ENCODE measurements at places on chromosomes 16 and 17. TPM values are rescaled to one million over a fixed set of nuclear protein-coding genes. Genes with fewer than 3 reads are reported as not detected.

GRCh38 chr16:84863481-84863814 is 43.7 kb downstream of the CRISPLD2 start:
- H3K36me3 ChIP-seq: peaks cover 3% of the 10 kb centered on the region
- H3K27me3 ChIP-seq: no peaks in the 10 kb centered on the region
- no peaks in the 10 kb centered on the region for H3K4me1 ChIP-seq
- DNase-seq: no peak
- H3K4me3 ChIP-seq: no peak overlapping the region
- H3K27ac ChIP-seq: no peak overlapping the region

DNA sequence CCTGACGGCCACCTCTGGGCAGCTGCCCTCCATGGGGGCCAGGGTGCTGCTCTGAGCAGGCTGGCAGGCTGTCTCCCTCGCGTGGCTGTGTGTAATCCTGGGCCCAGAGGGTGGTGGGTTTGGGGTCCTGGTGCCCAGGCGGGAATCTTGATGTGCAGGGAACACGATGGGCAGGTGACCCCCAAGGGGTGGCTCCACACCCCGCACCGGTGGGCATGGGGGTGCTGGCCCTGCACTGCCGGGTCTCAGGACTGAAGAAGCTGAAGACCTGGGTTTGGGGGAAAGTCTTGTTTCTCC is 8.6 kb downstream of the CHMP6 start:
- H3K4me1 ChIP-seq: peaks cover 24% of the 10 kb centered on the region
- no peaks in the 10 kb centered on the region for H3K36me3 ChIP-seq
- H3K4me3 ChIP-seq: no peak overlapping the region

DNA sequence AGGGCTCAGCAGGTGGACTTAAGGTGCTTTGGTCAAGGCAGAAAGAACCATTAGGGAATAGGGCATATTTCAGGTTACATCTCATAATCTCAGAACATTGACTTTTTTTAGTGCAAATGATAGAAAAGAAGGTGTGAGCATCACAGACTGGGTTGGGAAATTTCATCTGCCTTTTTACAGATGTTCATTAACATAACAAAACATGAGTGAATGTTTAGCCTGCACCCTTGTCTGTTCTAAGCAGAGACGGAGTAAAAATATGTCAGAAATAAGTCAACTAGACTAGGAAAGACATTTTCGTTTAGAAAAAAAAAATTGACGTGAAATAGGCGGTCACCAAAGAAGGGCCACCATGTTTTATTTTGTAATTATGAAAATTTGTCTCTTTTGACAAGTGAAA is 127.5 kb upstream of the CDH13 start:
- H3K36me3 ChIP-seq: no peaks in the 10 kb centered on the region
- H3K4me1 ChIP-seq: no peaks in the 10 kb centered on the region
- DNase-seq: no peak
- no peak overlapping the region for H3K27ac ChIP-seq
- H3K4me3 ChIP-seq: no peak overlapping the region

DNA sequence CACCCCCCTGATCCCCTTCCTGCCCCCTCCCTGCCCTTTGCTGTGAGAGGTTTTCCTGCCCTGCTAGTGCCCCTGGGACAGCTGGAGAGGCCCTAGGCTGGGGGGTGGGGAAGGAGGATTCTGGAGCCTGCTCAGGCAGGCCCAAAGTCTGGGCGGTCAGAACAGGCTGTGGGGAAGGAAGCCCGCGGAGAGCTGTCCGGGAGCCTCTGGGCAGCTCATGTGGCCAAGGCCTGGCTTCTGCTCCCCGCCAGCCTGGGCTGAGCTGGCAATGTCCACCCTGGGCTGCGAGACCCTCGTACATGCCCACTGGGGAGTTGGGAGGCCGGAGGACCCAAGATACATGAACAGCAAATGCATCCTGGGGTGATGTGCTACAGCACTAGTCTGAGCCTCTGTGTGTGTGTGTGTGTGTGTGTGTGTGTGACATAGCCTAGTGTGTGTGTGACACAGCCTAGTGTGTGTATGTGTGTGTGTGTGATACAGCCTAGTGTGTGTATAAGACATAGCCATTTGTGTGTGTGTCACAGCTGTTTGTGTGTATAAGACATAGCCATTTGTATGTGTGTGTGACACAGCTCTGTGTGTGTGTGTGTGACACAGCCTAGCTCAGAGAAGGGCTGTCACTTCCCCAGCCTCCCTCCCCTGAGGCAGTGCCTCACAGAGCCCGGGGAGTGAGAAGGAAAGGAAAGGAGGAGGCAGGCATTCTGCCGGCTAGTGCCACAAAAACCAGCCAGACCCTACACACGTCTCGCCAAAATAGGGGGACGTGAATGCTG is 201.4 kb upstream of the CIBAR2 start:
- H3K36me3 ChIP-seq: no peaks in the 10 kb centered on the region
- H3K4me3 ChIP-seq: no peak overlapping the region
- peaks cover 2% of the 10 kb centered on the region for H3K27me3 ChIP-seq

GRCh38 chr16:24463196-24463945 is 76.0 kb upstream of the RBBP6 start:
- no peak for DNase-seq
- H3K27ac ChIP-seq: no peak overlapping the region
- H3K4me1 ChIP-seq: no peaks in the 10 kb centered on the region
- no peaks in the 10 kb centered on the region for H3K36me3 ChIP-seq
- H3K27me3 ChIP-seq: no peaks in the 10 kb centered on the region

- H3K36me3 ChIP-seq: peaks cover 4% of the 10 kb centered on the region
- H3K27ac ChIP-seq: no peak overlapping the region
- H3K27me3 ChIP-seq: no peaks in the 10 kb centered on the region
Measured at GRCh38 chr17:70171159-70171558, 1.8 kb downstream of the KCNJ2 start.

GRCh38 chr16:25874196-25874595 is 182.4 kb downstream of the HS3ST4 start:
- H3K36me3 ChIP-seq: no peaks in the 10 kb centered on the region
- no peaks in the 10 kb centered on the region for H3K27me3 ChIP-seq
- no peaks in the 10 kb centered on the region for H3K4me1 ChIP-seq
- no peak overlapping the region for H3K4me3 ChIP-seq
- no peak overlapping the region for H3K27ac ChIP-seq

DNA sequence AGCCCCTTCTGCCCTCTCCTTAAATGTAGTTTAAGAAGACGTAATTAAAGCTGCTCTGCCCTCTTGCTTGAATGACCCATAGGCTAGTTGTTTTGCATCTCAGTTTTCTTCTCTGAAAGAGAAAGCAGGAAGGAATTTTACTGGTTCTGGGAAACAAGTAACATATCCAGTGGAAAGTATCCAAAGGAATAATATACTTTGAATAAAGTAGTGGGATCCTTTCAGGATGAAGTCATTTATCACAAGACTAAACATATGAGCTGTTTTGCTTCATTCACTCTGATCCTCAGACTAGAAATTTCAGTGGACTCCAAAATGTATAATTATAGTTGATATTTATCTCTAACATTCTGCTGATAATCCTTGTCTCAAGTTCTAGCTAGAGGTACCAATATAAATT is 1297.6 kb upstream of the GOT2 start:
- H3K27ac ChIP-seq: peak overlapping the region; percentile 10
- H3K4me3 ChIP-seq: no peak overlapping the region
- peak; percentile 55 for DNase-seq
- no peaks in the 10 kb centered on the region for H3K4me1 ChIP-seq
- H3K36me3 ChIP-seq: no peaks in the 10 kb centered on the region

DNA sequence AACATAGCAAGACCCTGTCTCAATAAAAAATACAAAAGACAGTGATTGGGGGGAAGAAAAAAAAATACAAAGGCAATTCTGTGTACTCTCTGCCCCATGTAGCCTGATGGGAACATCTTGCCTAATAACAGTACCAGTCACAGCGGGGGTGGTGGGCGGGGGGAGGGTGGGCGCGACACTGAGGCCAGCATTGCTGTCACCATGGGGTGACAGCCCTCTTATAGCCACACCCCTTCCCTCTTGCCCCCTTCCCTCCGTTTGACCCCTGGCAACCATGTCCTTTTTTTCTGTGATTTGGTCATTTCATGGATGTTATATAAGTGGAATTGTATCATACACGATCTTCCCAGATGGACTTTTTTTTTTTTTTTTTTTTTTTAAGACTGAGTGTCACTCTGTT is 80.9 kb downstream of the DNAH17 start:
- no peak overlapping the region for H3K4me3 ChIP-seq
- H3K36me3 ChIP-seq: no peaks in the 10 kb centered on the region
- DNase-seq: no peak
- no peak overlapping the region for H3K27ac ChIP-seq
- H3K4me1 ChIP-seq: no peaks in the 10 kb centered on the region

GRCh38 chr17:31917065-31917529 is 15.6 kb upstream of the UTP6 start:
- H3K27ac ChIP-seq: no peak overlapping the region
- H3K36me3 ChIP-seq: no peaks in the 10 kb centered on the region
- no peak for DNase-seq

GRCh38 chr16:1132431-1132830 is 20.5 kb upstream of the CACNA1H start:
- H3K27me3 ChIP-seq: no peaks in the 10 kb centered on the region
- no peak overlapping the region for H3K27ac ChIP-seq
- H3K4me1 ChIP-seq: no peaks in the 10 kb centered on the region
- DNase-seq: no peak

DNA sequence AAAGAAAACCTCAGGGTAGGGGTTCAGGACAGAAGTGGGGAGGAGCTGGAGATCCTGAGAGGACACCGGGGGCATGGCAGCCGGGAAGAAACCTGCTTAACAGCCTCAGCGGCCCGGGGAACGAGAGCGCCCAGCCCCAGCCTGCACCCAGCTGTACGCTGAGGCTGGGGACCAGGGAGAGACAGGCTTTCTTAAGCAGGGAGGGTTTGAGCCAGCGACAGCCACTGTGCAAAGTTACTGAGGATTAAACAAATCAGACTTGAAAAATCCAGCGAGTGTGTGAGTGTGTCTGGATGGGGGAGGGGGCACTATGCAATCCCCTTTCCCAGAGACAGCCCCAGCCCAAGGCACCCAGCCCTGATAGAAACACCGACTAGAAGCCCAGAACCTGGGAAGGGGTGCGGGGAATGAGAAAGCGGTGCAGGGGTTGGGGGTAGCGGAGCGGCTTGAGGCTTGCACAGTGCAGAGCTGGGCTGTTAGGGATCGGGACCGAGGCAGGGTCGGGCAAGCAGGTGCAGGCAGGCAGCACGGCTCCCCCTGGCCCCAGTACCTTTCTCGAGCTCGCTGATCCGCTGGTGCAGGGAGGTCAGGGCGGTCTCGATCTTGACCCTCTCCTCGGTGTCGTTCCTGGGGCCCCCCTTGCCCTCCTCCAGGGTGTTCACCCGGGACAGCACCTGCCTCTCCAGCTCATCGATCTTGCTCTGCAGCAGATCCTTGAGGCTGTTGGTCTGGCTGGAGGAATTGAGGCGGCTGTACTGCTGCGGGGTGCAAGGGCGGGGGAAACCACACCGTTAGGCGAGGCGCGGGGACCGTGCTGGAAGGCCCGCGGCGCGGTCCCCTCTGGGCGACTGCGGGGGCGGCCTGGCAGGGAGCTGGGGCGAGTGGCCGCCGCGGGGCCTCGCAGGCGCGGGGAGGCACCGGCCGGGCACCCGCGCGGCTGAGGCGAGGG is 1.2 kb downstream of the NPTX1 start:
- H3K36me3 ChIP-seq: no peaks in the 10 kb centered on the region
- DNase-seq: no peak
- H3K27me3 ChIP-seq: peaks cover 54% of the 10 kb centered on the region
- no peak overlapping the region for H3K4me3 ChIP-seq
- peaks cover 17% of the 10 kb centered on the region for H3K4me1 ChIP-seq
- no peak overlapping the region for H3K27ac ChIP-seq

Gene NTN1
- total RNA-seq: 8.6 TPM

Gene CFAP52
- total RNA-seq: not detected

Gene ACLY
- total RNA-seq: 296 TPM

Gene SLC7A6
- total RNA-seq: 66.3 TPM
